ENCODE measurements at places on chromosomes 16 and 17.

GRCh38 chr17:81289627-81290026 lies 5.5 kb downstream of the SLC38A10 start:
- peak; percentile 71 for DNase-seq

DNA sequence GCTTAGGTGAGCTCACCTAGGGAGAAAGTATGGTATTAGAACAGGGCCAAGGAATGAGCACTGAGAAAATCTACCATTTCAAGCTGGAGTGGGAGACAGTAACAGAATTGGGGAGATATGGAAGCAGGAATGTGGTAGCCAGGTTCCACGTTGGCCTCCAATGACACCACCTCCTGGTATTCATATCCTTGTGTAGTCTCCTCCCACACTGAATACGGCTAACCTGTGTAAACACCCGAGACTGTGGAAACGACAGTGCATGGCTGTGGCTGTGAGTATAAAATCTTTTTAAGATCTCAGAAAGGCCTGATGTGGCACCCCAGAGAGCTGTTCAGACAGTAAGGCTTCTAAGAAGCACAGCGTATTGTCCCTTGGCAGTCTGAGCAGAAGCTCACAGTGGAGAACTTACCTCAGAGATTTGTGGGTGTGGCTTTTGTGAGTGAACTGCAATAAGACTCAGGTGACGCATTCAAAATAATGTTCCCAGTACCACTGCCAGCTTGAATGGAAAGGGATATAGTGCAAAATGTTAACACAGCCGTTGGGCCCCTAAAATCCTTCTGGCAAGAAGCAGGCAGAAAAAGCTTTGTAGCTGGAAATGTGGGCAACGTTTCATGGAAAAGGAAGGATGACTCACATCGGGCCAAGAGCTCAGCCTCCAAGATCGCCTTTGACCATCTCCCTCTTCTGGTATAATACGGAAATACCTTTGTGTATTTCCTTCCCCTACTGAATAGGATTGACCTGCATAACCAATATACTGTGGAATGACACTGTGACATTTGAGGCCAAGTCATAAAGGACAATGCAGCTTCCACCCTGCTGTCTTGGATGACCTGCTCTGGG lies 14.4 kb downstream of the SDR42E1 start:
- no peak for DNase-seq

DNA sequence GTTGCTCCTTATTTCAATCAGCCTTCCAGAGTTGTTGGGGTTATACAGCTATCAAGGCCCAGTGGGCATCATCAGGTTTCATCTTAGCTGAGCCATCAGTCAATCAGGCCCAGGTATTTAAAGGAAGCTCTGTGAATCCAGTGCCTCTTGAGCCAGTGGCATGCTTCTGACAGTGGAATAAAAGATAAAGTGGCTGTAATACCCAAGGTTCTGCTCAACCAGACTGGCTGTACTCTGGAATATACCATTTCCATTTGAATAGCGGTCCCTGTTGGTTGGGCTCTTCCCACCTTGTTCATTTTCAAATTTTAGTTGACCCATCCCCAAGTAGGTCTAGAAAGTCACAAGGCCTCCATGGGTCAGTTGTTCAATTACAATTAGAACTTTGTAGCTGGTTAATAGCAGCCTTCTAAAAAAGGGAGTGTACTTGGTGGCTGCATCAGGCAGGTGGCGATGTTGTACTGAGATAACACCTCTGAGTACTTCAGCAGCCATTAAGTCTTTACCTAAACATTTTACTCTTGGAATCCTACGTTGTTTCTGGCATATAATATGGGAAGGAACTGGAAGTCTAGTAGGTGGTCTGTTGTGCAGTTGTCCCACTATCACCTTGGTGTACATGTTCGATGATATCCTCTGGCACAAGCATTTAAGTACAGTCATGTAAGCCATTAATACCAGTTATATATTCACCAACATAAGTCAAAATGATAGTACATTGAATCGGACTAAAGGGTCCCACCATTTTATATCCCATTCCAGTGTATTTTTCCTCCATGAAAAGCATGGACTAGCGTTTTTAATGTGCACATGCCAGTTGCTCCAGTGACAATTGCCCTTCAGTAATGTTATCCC lies 294.1 kb downstream of the BCAS3 start:
- DNase-seq = no peak

DNA sequence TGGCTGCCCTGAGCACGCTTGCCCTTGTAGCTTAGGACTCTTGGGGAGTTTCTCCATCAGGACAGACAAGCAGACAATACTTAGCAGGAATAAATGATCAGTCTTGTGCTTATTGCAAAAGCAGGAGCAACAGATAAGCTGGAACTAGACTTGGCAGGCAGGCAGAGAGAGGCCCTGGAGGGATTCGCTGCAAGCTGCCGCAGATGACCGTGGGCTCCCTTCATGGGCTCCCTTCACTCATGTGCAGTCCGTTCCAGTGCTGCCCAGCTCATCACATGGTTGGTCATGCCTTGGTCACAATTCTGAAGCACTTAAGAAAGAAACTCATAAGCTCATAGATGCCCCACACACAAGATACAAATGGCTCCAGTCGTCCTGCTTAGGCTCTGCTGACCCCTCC lies 2.4 kb upstream of the SLC5A10 start:
- no peak for DNase-seq

DNA sequence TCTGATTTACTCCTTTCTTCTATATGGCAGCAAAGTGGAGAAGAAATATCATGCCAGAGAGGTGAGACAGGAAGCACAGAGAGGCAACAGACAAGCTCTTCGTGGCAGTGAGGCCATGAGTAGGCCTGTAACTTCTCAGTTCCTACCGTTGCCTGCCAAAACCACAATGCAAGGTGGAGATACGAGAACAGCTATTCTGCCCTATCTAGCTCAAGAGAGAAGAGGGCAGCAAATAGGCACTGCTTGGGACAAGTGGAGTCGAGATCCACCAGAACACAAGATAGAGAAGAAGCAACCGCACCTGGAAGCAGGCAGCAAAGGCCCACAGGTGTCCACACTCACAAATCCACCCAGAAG lies 24.8 kb downstream of the RANBP10 start:
- no peak for DNase-seq

GRCh38 chr17:39364236-39365025 lies 37.0 kb downstream of the FBXL20 start:
- DNase-seq = no peak

- DNase-seq = no peak
These were observed 458.8 kb upstream of the HSBP1 start for GRCh38 chr16:83348991-83349390.

GRCh38 chr16:57141822-57142631 lies 43.8 kb downstream of the PSME3IP1 start:
- no peak for DNase-seq

DNA sequence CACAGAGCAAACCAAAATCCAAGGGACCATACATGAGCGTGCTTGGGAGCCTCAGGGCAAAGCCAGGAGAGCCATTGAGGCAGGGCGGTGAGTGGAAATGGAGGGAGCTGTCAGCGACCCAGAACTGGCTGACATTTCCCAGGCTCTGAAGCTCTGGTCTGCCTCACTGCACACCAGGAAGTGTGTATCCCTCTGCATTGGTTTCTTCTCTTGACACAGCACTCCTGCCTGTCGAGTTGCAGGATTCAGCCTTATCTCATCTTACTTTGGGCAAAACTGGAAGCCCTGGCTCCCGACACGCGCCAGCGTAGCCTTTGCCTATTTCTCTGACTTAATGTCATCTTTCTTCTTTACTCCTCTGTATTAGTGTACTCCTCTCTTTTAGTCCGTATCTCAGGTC lies 144.7 kb upstream of the HS3ST3A1 start:
- DNase-seq = no peak

GRCh38 chr17:21843318-21843865 lies 151.1 kb downstream of the KCNJ18 start:
- DNase-seq = no peak

DNA sequence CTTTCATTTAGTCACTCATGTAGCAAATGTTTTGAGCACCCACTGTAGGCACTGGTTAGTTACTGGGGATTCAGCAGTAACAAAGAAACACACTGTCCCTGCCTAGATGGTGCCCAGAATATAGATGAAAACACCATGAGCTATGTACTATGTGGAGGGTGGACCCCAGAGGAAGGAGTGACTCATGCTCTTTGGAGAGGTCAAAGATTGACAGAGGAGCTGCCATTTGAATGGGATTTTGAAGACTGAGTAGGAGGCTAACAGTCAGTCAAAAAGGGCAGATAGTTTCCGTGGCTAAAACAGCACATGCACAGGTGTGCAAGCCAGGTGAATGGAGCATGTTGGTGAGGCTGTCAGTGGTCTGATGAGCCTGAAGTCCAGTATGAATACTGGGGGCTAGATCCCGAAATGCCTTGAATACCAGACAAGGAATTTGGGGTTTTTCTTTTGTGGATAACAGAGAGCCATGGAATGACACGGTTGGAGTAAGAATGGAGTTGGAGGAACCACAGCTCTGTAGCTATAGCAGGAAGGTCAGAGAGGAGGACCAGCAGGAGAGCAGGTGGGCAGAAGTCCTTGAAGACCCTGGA lies 6.1 kb downstream of the IL21R start:
- no peak for DNase-seq

- DNase-seq = no peak
These were observed 973 bp downstream of the SLC7A6 start for GRCh38 chr16:68265078-68265920.

DNA sequence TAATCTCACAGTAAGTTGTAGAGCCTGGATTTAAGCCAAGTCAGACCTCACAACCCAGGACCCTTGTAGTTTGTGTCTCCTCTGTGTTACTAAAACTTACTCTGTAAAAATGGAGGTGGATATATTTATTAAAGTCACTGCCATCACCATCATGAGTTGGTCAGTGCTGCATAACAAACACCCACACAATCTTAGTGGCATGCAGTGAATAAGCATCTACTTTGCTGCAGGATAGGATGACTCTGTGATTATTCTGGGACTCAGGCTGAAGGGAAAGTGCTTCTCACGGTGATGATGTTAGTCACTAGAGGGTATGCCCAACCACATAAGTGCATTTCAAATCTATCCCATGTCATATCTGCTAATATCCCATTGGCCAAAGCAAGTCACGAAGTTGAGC lies 398.7 kb downstream of the XYLT1 start:
- no peak for DNase-seq

DNA sequence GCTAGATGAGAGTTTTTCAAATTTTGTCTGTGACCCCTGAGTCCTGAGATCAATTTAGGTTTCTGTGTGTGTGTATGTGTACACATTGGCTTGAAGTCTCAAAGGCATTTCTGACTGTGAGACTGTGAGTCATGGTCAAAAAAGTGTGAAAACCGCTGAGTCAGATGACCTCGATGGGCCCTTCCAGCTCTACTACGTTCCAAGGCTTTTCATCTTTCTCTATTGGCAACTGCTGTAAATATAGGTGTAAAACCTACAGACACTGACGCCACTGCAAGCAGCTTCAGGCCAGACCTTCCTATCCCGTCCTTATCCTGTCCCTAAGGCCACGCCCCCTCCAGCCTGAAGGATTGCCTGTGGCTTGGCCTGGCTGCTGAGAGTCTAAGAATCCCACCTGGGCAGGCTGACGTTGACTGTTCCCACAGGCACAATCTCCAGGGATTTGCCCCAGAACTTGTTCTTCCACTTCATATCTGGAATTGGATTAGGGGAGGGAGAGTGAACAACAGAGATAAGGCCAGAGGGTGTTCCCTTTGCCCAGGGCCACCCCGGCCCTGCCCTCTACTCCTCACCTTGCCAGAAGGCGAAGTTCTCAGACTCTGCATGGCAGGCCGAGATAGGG lies 11.3 kb downstream of the OSBPL7 start:
- DNase-seq = no peak

DNA sequence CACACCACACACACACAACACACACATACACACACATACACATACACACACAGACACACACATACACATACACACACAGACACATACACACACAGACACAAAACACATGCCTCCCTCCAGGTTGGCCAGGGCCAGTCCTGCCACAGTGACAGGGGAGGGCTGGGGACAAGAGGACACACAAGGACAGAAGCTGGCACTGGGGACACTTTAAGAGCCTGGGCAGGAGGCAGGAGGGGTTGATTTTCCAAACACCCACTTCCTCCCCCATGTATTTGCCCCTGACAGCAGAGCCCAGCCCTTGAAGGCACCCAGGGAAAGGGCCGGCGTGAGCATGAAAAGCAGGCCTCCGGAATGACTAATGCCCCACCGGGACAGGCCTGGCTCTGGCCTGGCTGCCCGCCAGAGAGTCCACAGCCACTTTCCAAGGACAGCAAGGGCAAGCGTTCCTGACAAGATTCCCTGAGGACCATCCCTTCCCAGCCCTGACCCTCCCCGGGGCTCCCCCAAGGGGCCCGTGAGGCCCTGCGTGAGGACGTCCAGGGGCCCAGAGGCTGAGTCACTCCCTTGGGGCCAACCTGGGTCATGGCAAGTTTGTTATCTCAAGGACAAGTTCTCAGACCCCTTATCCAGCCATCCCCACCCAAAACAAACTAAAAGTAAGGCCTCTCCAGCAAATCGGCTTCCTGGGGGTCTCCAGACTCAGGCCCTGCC lies 235.6 kb downstream of the ZNF423 start:
- peak; percentile 73 for DNase-seq

- DNase-seq = no peak
These were observed 39.3 kb downstream of the SMG6 start for GRCh38 chr17:2264067-2264860.

DNA sequence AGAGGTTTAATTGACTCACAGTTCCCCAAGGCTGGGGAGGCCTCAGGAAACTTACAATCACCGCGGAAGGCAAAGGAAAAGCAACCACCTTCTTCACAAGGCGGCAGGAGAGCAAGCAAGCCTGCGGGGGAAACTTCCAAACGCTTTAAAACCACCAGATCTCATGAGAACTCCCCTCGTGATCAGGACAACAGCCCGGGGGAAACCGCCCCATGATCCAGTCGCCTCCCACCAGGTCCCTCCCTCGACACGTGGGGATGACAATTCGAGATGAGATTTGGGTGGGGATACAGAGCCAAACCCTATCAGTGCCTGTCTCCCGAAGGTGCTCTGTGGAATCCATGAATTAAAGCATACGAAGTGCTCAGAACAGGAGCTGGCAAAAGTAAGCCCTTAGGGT lies 43.9 kb upstream of the ABR start:
- no peak for DNase-seq

DNA sequence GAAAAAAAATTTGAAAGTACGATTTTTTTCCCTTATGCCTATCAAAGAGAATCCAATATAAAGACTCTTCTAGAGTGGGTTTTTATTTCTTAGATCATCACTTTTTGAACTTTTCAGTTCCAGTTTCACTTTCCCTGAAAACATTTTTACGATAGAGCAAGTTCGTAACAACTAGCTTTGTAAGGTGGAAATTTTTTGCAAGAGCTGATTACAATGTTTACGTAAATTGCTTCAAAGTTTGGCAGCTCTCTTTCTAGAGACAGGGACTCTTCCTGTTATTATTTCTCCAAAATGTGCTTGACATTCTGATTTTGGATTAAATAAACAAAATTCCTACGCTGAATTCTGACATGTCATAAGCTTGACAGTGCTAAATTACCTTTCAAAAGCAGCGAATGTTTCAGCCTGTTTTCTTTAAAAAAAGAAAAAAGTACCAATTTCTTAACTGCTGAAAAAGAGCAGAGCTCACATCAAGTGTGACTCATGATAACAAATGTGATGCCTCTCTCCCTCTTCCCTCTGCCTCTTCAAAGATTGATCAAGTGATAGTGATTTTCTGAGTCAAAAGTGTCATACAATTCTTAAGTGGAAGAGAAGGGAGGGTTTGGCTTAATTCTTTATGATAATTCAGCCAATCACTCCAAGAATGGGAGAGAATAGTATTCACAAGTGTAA lies 175.2 kb downstream of the KCNJ2 start:
- no peak for DNase-seq

All from kidney (tissue), 22 donors.